ENCODE measurements at places on chromosomes 7 and 10.
A peak's percentile ranks its signal among the peaks of the same experiment; 100 is the strongest.

DNA sequence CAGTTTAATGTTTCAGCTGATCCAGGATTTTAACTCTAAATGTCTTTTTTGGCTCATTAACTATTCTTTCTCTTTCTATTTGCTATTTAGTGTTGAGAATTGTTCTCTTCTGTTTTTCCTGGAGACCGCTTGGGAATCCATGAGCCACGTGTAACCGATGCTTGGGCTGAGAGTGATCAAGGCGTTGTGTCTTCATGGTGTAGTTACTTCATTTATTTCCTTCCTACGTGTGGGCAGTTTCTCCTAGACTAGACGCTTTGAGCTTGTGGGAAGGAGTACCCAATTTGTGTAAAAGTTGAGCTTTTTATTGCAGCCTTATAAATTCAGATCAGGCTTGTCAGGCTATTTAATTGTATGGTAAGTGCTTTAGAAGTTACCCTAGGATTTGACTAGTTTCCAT, 2.9 kb downstream of the EIF3B start:
- no peak for DNase-seq

DNA sequence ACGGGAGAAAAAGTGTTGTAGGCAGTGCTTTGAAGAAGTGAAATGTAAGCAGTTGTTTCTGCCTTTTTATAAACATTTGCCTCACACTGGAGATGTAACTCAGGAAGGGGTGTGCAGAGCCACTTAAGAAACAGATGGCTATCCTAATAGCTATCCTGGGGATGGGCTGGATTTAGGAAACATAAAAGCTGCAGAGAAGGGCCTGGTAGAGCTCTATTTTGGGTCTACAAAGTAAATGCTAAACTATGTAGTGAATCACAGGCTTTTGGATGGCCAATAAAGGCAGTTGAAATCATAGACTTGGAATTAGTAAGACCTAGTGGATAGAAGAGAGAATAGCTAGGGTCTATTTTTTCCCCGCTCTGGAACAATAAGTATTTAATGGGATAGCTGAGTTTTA, 79.9 kb upstream of the AGR3 start:
- no peak for DNase-seq

DNA sequence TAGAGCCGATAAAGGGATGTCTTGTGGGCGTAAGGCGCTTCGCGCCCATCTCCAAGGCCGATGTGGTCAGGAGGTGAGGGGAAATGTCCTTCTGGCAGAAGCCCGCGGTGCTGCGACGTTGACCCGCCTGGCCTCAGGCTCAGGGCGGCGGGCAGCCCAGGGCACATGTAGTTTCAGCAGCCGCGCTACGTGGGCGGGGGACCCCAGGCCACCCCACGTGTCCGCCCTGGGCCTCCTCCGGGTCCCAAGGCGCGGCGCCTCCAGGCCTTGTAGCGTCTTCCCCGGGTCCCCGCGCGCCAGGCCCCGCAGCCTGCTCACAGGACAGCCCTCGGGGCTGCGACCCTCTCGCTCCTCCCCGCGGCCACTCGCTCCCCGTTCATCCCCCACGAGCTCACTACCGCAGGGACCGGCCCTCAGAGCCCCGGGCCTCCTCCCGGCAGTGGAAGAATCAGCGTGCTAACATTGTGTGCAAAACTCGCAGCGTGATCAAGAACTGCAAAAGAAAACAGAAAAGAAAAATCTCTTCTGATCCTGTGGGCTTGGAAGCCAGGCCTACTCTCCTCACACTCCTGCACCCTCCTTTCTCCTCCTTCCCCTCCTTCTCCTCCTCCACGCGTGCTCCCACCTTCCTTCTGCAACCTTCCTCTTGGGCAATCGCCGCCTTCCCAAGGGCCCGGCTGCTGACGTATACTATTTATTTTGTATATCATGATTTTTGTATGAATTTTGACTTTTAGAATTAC, 4.4 kb upstream of the TBX20 start:
- DNase-seq, result no peak

GRCh38 chr10:99967961-99968360, 41.8 kb downstream of the DNMBP start:
- DNase-seq, result no peak

- no peak for DNase-seq
Observed at GRCh38 chr7:106966121-106966520, 78.4 kb upstream of the PRKAR2B start.

DNA sequence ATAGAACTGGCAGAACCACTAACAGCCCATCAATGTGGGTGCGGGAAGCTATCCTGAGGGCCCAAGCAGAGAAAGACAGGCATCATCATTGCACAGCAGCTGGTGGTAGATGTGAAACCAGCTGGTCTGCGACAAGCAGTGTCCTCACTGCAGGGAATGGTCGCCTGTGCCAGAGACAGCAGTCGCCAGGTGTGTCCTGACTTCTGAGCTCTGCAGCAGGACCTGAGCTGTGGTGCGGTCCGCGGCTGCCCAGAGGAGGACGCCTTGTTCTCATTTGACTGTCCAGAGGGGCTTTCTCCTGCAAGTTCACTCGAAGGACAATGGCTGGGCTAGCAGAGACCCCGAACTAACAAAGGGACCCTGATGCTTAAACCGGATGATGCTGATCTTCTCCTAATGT, 97.4 kb downstream of the LRRC18 start:
- DNase-seq, result no peak

DNA sequence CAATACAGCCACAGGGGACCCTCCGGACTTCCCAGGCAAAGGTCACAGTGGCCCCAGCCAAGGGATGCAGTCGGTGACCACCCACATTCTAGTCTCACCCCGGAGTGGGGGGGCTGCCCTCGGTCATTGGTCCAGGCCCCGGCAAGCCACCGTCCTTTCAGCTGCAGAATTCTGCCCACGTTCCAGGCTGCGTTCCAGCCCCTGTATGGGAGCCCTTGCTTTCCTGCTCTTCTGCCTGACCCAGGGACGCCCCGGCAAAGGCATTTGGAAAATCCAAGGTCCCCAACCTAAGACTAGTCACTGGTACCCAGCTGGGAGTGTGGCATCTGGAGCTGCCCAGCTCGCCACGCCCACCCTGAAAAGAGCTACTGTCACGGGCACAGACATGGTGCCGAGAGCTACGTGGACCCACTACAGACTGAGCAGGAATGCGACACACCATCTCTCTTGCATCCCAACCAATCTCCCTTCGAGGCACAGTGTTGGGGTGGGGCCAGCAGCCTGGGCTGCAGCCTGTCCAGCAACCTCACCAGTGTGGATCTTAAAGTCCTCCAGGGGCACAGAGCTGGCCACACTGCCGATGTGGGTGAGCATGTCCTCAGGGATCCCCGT, 18.6 kb downstream of the OGDHL start:
- DNase-seq, result no peak

- peak; percentile 13 for DNase-seq
Observed at GRCh38 chr10:46216003-46216634, 70.7 kb upstream of the ANTXRL start.

DNA sequence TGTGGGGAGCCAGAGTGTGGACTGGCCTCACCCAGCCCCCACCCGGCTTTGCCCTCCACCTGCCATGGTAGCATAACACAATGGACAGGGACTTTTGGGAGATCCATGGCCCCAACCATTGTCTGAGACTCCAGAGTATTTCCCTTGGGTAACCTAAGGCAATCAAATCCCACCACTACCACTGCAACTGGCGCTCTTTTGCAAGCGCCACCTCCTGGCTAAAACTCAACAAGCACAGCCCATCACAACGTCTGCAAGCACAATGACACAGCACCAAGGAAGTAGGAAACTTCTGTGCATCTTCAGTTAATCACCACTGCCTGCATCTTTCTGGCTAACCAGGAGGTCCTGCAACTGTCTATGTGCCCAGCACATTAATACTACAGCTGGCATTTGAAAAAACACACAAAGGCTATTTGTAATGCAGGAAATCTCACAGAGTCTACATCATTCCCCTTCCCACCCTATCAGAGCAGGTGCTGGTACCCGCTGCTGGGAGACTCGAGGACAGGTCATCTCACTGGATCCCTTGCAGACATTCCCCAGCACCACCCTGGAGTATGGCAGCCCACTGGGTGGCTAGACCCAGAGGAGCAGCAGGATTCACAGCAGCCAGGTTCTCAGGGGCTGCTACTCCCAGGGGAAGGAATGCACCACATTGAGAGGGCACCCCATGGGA, 27.7 kb downstream of the ANKRD26 start:
- no peak for DNase-seq

DNA sequence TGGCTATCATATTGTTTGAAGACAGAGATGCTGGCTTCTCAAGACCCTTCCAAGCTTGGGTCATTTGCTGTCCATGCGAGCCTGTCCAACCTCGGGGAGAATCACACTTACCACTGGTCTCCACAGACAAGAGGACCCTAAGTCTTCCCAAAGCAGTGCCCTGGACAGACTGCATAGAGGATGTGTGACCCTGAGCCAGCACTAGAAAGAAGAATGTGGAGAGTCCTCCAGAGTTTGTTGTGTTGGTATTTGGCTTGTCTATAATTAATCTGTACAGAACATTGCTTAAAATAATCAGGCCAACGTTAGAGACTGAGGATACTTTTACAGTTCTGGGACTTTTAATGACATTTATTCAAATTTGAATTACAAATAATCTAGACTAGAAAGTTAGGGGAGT, 212.7 kb downstream of the TMEM178B start:
- DNase-seq, result no peak

- DNase-seq, result no peak
Observed at GRCh38 chr10:59279476-59279875, 82.9 kb downstream of the FAM13C start.

- DNase-seq, result no peak
Observed at GRCh38 chr10:71395621-71396020, 1.1 kb upstream of the CDH23 start.

- DNase-seq, result peak; percentile 78
Observed at GRCh38 chr10:42753126-42753506, 29.5 kb upstream of the BMS1 start.

DNA sequence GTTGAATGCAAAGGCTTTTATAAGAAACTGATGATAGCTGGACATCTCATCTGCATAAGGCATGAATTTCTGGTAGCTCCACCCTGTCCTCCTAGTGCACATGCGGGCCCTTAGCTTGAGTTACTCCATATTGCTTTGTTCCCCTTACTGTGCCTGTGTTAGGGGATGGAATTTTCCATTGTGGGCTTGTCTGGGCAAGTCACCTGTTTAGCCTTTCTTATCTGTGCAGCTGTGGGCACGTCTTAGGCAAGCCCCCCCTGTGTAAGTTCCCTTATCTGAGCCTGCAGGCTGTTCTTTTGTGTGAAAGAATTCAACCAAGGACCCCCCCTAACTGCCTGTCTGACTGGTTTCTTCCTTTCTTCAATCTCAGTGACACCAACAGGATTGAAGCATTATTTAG, 14.5 kb upstream of the CROT start:
- no peak for DNase-seq

DNA sequence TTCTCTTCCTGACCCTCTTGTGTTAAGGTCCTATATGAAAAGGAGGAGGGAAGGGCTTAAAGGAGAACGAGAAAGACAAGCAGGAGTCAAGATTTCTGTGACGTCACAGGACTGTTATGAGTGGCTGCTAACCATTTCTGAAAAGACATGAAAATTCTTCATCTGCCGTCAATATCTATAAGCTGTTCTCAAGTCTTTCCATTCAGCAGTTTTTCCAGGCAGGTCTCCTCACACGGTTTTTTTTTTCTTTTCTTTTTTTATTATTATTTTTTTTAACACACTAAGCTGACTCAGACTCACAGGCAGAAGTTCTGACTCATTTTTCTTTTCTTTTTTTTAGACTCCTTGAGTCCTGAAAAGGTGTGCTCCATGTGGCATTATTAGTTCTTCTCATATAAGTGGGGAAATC, 72.0 kb downstream of the DGKI start:
- DNase-seq, result no peak

DNA sequence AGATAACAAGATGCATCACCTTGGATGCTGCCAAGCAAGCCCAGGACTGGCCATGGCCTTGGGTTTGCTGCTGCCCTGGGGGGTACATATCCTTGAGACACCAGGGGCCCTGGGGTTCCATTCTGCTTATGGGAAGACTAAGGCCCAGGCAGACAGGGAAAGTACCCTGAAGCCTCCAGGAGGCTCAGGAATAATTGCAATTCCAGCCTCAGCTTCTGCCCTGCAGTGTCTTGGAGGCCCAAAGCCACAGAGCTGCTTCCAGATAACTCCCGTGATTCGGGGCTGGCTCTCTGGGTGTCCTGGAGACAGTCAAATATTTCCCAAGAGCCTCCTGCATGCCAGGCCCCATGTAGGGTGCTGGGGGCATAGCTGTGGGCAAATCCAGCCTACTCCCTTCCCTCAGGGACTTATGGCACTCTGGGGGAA, 22.6 kb downstream of the MYL10 start:
- no peak for DNase-seq

GRCh38 chr10:127945341-127945758, 38.4 kb downstream of the PTPRE start:
- no peak for DNase-seq
